Amniotic stem cell (primary cell): ENCODE measurements at places on chromosomes 6 and 20.

DNA sequence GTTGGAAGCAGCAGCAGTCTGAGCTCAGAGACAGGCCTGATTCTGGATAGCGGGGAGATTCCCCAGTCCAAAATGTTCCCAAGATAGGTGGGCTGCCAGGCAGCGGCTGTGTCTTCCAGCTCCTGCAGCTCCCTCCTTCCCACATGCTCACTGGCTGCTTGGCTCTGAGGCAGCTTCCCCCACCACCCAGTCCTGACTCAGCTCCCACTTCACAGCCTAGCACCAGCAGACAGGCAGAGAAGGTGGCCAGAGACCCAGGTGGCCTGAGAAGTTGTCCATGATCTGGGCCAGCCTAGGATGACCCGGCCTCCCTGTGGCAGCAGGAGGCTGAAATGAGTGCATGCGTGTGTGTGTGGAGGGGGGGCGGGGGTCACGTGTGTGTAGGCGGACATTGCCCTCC is 94.9 kb downstream of the MDGA1 start:
- DNase-seq: no peak

DNA sequence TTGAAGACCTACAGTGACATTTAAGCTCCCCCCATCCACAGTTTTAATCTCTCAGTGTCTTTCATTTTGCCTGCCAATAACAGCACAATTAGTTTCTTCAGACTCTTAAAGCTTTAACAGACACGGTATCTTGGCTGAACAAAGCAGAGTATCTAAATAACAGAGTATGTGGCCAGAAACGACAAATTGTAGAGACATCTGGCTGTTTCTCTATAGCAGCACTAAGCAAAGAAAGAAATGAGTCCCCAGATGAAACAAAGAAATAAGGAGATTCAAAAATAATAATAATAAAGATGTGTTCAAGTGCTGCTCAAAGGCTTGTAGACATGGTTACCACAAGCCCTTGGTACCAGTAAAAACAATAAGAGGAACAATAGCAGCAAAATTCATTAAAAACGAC is 97.8 kb upstream of the HDAC2 start:
- no peak for DNase-seq

DNA sequence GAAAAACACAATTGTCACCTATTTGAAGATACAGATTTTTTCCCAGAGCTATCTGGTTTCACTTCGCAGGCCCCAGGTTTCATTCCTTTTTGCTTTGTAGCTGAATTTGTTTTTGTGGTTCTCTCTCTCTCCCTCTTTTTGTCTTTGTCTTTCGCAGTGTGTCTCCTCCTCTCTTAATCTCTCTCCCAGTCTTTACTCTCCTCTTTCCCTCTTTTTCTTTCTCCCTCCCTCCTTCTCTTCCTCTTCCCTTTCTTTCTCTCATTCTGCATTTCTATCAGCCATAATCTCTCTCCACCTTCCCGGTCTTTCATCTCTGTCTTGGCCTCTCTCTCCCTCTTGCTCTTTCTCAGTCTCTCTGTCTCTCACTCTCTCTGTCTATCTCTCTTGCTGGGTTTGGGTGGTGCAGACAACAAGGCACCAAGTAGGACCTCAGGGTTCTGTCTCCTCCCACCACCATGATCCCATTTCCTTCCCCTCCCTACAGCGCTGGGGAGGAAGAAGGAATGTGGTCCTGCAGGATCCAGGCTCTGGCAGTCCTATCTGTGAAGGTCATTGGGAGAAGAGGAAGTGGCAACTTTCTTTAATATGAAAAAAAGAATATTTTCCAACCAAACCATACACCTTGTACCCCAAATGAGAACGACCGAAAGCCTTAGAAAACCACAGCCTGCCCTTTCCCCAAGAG is 63.2 kb downstream of the BANF2 start:
- no peak for DNase-seq

DNA sequence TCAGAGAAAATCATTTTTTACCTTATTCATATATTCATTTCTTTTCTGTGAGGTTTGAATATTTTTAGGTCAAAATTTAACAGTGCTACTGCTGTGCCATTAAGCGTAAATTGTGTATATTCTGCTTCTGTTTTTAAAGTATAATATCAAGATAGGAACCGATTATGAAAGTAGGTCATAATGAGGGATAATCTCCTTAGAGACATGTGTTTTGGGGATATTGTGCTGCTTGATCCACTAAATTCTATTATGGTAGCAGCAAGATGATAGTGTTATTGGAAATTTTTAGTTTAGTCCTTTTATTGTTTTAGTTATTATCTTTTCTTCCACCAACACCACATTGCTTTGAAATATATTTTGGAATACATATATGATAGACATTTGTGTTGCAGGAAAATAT is 244.0 kb downstream of the RIMS1 start:
- DNase-seq: no peak

DNA sequence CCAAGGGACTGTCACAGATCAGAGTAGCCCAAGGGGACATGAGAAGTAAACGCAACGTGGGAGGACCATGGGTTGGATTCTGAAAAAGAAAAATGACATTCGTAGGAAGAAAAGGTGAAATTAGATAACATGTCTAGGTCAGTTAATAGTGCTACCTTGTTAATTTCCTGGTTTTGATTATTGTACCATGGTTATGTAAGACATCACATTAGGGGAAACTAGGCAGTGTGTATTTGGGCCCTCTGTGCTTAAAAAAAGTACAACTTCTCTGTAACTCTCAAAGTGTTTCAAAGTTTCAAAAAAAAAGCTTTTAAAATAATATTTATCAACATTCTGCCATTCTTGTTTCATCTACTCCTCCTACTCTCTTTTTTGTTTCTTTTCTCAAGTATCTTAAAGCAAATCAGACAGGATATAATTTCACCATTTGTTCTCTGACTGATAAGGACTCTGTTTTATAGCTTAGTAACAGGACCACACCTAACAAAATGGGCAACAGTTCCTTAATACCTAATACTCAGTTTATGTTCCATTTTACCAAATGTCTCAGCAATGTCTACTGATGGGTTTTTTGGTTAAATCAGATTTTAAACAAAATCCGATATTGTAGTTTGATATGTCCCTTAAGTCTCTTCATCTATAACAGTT is 97.1 kb upstream of the PLCB4 start:
- no peak for DNase-seq

- DNase-seq: no peak
Measured at GRCh38 chr20:35251613-35251940, 25.1 kb downstream of the MMP24 start.

DNA sequence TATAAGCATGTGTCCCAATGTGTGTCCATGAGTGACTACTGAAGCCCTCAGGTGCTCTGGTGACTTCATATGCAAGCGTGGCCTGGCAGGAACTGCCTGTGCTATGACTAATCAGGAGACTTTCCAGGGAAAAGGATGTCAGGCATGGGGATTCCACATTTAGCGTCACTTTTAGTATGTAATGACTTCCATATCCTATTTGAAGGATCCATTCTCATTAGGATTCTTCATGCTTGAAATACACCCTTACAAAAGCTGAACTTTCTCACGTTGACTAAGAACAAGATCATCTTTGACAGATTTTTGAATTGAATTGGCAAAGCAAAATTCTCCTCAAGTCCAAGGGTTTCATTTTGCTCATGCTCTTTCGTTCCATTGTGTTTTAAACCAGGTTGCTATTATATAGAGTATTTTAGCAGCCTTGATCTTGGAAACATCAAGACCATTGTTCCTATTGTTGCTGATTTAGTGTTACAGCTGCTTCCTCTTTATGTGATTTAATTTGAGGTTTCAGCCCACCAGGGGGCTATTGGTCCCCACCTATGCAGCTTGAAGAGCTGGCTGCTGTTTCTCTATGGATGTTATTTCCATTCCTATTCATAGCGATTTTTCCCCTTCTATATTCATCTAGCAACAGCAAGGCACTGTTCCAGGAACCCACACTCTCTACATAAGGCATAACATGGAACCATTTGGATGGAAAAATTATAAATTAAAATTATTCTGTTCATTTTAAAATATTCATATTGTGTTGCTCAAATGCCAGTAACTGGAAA is 418.6 kb downstream of the CDKAL1 start:
- DNase-seq: peak; percentile 0

DNA sequence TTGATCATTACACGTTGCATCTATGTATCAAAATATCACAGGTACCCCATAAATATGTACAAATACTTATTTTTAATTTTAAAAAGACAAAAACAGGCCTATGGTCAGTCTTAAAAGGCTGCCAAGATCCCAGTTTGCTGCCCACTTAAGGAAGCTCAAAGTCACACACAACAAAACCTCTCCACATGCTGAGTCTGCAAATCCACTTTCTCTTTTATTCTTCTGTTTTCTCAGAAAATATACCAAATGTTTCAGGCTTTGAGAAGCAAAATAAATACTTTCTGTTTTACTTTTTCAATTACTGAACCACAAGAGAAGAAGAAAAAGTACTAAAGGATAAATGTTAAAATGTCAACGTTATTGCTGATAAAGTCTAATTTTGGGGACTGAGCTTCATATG is 107.8 kb upstream of the MANEA start:
- DNase-seq: no peak

DNA sequence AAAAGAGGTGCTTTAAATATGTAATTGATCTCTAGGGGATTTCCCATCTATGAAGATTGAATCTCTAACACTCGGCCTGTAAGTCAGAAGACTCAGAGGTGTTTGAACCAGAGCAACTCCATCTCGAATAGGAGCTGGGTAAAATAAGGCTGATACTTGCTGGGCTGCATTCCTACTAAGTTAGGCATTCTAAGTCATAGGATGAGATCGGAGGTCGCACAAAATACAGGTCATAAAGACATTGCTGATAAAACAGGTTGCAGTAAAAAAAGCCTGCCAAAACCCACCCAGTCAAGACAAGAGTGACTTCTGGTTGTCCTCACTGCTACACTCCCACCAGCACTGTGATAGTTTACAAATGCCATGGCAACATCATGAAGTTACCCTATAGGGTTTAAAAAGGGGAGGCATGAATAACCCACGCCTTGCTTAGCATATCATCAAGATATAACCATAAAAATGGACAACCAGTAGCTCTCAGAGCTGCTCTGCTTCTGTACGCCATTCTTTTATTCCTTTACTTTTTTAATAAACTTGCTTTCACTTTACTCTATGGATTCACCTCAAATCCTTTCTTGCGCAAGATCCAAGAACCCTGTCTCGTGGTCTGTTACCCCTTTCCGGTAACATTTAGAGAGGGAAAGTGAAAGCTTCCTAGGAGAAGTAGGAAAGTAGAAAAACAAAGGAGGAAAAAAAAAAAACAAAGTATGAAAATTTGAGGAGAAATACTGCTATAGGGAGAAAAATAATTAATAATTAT is 129.7 kb upstream of the PHACTR1 start:
- DNase-seq: no peak

DNA sequence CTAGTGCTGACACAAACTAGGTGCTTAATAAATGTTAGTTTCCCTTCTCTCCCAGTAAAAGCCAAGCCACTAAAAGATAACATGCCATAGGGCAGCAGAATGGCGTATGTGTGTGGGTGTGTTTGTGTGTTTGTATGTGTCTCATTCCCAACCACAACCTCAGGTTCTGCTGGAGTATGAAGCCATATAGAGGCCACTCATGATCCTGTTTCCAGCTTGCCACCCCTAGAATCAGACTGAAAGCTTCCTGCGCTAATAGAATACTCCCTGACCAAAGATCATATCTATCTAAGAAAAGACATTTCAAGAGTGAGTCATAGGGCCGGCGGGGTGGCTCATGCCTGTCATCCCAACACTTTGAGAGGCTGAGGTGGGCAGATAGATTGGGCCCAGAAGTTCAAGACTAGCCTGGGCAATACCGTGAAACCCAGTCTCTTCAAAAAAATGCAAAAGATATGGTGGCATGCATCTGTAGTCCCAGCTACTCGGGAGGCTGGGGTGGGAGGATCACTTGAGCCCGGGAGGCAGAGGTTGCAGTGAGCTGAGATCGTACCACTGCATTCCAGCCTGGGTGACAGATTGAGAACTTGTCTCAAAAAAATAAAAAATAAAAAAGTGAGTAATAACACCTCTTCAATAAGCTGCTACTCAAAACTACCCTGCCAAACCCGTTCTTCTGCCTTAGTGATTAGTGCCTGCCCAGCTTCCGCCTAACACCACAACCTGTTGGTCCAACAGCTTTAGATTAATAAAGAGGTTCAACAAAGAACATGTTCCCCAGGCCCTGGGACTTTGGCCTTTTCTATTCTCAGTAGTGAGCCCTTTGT is 11.8 kb upstream of the SNRPC start:
- DNase-seq: no peak

- peak; percentile 62 for DNase-seq
Measured at GRCh38 chr6:112839525-112839961, 492.4 kb downstream of the RFPL4B start.

GRCh38 chr6:152338335-152339125 is 298.6 kb downstream of the SYNE1 start:
- DNase-seq: no peak

DNA sequence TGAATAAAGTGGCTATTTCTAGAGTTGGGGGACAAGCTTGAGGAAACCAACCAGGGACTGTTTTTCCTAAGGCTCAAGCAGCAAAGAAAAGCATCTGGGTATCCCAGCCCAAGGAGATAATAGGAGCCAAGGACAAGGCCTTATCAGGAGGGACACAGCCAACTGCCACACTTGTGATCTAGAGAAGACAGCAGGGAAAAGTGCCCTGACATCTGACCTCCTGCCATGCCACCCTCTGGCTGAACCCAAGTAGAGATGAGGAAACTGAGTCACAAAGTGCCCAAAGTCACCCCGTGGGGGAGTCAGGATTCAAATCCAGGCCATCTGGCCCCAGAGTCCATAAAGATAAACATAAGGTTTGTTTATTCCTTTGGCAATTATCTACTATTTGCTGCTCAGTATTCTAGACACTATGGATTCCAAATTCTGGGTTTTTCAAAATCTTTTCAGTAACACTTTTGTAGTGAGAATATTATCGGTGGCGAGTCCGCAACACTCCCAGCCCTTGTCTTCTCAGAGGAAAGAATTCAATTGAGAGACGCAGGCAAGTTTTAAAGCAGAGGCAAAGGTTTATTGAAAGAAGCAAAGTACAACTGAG is 3.5 kb upstream of the LBP start:
- no peak for DNase-seq

DNA sequence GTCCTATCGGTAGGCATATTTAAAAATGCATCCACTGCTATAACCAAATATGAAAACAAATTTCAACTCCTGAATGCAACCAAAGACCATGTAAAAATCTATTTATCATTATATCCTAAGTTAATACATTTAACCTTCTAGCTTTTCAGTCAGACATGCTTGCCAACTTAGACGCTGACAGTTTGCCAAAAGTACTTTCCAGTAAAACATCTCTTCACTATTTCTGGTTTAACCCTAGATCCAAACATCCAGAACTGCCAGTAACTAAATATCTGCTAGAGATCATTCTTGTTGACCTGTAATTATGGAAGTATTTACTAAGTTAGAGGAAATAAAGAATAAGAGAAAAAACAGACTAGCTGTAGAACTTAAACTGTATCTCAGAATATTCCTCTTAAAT is 210.2 kb upstream of the THEMIS start:
- DNase-seq: no peak

- no peak for DNase-seq
Measured at GRCh38 chr6:12265791-12266190, 24.4 kb upstream of the EDN1 start.
